T follicular helper cell (primary cell): ENCODE measurements at places on chromosomes 13 and 19.

DNA sequence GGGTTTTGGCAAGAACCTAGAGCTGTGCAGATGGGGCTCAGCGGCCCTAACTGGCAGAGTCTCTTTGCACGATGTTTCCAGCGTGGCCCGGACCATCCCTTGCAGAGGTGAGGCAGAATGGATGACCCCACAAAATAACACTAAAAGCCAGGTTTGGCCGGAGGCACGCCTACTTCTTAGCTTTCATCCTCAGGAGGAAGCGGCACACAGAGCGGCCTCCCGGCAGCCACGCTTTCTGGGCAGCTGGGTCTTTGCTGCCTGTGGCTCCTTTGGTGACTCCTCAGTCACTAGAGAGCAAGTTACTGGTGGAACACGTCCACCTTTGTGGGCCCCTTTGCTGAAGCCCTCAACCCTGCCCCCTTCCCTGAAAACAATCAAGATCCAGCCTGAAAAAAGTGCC lies 25.2 kb downstream of the TEX29 start:
- no peak for DNase-seq

DNA sequence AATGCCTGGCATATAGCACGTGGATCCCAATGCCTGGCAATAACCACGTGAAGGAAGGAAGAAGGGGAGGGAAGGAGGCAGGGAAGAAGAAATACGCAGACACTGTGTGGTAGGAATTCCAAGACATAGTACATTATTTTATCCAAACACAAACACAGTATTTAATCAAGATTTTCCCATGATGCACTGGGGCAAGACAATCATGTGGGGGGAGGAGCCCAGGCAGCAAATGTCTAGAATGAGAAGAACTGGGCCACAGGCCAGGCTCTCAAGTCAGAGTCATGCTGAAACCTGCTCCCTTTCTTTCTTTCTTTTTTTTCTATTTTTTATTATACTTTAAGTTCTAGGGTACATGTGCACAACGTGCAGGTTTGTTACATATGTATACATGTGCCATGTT lies 717.9 kb downstream of the UQCRFS1 start:
- no peak for DNase-seq

GRCh38 chr13:104691767-104692467 lies 1625.7 kb upstream of the SLC10A2 start:
- DNase-seq = no peak

DNA sequence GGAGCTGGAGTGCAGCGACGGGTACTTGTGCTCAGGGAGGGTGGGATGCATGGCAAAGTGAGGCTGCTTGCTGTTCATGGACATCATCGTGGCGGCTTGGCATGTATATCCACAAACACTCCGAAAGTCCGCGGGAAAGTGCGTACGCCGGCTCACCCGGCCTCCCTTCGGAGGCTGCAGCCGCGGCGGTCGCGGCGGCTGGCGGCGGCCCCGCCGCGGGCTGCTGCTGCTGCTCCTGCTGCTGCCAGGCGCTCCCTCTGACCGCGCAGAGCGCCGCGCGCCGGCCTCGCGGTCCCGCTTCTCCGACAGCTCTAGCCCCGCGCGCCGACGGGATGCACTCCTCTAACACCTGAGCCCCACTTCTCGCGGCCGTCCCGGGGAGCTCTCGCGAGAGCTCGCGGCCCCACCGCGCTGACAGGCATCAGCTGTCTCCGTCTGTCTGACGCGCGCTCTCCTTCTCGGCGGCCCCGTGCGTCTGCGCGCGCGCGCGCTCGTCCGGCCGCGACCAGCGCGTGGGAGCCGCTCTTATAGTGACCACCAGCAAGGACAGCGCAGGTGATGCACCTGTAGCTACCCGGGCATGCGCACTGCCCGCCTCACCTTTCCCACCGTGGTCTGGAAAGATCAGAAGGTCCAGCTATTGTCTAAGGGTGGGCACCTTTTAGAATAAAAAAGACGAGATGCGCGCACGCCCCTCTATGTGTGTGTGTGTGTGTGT lies at the start of gene POU4F1:
TSS of gene POU4F1 (minus strand) at position 313 of the 718 bp plus-strand sequence. CDS start at position 87, 226 bp downstream.
- peak; percentile 40 for DNase-seq

- no peak for DNase-seq
Observed at GRCh38 chr13:23990455-23990854, 93.2 kb upstream of the C1QTNF9B start.

- DNase-seq = no peak
Observed at GRCh38 chr13:30341815-30342570, 34.6 kb upstream of the KATNAL1 start.

DNA sequence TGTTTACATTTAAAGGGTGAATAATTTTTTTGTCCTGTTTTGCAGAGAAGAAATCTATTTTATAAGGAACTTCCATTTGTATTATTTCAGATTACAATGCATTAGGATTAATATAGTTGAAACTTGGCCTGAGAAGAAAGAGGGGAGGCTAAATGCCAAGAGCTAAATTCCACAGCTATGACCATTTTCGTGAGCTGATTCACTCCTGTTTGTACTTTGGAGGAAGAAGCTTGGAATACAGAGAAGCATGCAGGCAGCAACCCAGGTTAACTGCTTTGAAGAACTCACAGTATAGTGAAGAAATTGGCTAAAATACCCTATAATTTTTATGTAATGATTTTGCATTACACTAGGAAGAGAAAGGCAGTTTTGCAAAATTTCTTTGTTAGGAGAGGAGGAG lies 309.4 kb upstream of the KLF12 start:
- DNase-seq = no peak
